ENCODE measurements at places on chromosomes 7 and 10.

GRCh38 chr7:143068446-143068845 is 16.3 kb downstream of the OR6V1 start:
- no peak for DNase-seq

DNA sequence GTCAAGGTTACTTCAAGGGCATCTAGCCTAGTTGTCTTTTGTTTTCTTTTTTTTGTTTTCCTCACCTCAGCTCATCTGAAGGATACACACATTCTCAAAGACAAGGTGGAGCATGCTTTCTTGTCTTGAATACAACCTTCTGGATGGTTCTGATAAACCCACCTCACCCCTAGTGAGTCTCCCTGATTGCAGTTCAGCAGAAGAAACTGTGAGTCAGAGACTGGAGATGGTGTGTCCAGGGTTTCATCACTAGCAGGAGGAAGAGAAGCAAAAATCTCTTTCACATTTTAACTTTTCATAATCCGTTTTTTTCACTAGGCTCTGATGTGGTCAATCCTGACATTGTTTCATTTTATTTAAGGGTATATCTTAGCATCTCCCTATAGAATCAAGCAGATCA is 143.0 kb upstream of the NRBF2 start:
- no peak for DNase-seq

GRCh38 chr10:3635697-3636096 is 149.3 kb downstream of the KLF6 start:
- no peak for DNase-seq

GRCh38 chr10:98425511-98426352 is 10.8 kb upstream of the PYROXD2 start:
- no peak for DNase-seq

GRCh38 chr7:148722340-148723165 is 23.9 kb downstream of the CUL1 start:
- no peak for DNase-seq

DNA sequence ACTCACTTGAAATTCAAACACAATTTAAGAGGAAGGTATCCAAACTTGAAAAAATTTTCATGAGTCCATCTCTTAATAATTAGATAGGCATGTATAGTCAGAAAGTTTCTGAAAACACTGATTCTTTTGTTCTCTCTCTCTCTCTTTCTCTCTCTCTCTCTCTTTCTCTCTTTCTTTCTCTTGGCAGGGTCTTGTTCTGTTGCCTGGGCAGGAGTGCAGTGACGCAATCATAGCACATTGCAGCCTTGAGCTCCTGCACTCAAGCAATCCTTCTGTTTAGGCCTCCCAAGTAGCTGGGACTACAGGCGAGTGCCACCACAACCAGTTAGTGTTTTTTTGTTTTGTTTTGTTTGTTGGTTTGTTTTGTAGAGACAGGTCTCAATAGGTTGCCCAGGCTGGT is 59.3 kb downstream of the PRTFDC1 start:
- DNase-seq = no peak

DNA sequence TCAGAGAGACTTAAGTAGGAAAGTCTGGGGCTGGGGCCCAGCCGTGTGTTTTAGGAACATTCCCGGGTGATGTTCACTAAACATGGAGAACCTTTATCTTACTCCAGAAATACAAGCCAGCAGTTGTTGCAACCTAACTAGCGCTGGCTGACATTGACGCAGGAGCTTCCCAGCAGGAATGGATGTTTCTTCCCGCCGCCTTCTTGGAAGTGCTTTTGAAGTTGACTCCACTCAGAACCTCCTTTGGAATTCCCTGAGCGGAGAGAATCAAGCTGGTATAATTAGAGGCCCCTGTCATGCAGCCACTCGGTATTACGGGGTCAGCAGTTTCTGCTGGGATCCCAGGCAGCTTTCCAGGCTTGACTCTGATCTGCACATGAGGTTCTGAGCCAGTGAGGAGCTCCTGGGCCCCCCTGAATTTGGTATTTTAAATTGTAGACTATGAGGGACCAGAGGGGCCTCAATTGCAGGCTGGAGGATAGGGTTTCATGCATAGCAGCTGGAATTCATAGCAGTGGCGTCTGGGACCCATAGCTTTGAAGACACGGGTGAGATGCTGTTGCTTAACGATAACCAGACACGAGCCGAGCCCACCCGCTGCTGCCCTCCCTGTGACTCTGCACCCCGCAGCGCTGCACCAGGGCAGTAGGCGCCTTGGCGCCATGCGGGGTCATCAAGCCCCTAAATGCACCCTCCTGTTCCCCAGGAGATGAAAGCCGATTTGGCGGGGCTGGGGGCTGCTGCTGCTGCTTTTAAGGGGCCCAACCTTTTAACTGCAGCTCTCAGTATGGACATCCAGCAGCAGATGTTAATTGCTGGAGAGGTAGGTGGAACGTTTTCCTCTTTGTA is 61.8 kb downstream of the EEPD1 start:
- DNase-seq = no peak

GRCh38 chr10:105596749-105597148 is 955.7 kb downstream of the SORCS3 start:
- DNase-seq = no peak

DNA sequence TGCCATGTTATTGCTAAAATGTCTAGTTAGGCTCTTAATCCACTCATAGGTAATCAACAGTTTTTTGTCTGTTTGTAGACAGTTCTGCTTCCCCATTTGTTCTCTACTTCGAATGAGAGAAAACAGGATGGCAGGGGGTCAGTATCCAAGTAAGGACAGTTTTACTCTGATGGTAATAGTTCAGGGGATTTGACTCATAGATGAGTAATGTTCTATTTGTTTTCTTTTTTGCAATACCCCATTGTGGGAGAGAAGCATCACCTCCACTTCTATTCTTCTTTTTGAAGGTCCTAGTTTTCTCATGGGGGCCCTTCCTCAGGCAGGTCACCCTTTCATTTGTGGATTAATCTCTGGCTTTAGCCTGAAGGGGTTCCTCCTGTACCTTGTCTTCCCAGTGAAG is 13.9 kb downstream of the PCLO start:
- no peak for DNase-seq

DNA sequence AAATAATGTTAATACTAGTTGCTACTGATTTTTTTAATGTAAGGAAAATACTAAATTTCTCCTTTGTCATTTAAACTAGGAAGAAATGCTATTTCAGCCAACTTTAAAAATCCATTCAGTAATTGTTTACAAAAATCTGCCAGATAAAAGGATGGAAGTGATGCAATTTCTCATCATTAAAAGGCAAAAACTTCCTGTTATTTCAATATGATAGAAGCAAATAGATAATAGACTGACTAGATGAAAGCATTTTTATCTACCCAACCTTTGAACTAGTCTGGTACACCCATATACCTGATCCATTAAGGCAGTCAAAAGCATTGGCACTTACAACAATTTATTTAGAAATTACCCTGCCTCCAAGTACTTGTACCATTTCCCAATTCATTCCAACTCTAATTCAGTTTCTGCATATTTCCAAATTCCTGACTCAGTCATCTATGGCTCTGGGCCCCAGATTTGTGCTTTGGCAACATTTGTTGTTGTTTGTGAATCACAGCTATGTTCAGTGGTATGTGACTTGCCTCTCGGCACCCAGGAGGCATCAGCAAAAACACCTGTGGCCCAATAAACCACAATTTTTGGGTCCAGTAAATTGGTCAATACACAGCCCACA is 482.6 kb upstream of the SEMA3A start:
- no peak for DNase-seq

GRCh38 chr10:56895306-56895705 is 534.2 kb upstream of the ZWINT start:
- no peak for DNase-seq

DNA sequence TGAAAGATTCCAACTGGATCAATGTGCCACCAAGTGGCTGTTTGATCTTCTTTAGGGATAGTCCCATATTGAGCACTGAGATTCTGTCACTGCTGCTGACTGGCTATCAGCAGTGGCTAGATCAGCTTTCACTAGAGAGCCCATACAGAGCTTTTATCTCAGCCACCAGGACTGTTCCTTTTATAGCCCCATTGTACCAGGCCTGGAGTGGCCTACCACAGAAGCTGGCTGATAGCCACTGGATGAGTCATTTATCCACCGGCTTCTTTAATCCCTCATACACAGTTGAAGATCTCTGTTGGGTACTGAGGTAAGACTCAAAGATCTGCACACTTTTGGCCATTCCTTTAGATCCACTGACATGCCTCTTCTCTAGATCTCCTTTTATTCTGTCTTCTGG is 1101.1 kb downstream of the SORCS3 start:
- DNase-seq = no peak

DNA sequence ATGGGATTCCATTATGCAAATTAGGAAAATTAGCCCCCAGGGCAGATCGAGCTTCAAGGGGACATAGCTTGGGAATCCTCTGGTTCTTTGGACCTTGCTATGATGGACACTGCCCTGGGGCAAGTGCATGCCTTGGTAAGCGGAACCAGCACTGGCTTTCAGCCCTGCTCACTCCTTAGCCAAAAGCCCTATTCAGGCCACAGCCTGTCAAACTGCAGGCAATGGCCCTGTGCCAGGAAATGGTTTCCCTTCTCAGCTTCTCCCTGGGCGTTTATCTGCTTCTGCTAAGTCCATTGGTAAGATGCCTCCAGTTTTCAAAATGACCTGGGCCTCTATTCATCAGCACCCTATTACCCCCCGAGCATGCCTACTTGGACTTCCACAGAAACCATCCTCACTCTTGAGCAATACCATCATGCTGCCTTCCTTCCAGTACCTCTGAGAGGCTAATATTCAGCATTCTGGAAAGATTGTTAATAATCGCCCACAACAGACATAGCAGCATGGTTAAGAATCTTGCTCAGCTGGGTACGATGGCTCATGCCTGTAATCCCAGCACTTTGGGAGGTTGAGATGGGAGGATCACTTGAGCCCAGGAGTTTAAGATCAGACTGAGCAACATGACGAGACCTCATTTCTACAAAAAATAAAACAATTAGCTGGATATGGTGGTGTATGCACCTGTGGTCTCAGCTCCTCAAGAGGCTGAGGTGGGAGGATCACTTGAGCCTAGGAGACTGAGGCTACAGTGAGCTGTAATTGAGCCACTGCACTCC is 918.6 kb upstream of the AUTS2 start:
- no peak for DNase-seq

- no peak for DNase-seq
Observed at GRCh38 chr10:37682617-37683016, 174.8 kb downstream of the ZNF248 start.

- no peak for DNase-seq
Observed at GRCh38 chr10:119769886-119770285, 44.0 kb downstream of the INPP5F start.

DNA sequence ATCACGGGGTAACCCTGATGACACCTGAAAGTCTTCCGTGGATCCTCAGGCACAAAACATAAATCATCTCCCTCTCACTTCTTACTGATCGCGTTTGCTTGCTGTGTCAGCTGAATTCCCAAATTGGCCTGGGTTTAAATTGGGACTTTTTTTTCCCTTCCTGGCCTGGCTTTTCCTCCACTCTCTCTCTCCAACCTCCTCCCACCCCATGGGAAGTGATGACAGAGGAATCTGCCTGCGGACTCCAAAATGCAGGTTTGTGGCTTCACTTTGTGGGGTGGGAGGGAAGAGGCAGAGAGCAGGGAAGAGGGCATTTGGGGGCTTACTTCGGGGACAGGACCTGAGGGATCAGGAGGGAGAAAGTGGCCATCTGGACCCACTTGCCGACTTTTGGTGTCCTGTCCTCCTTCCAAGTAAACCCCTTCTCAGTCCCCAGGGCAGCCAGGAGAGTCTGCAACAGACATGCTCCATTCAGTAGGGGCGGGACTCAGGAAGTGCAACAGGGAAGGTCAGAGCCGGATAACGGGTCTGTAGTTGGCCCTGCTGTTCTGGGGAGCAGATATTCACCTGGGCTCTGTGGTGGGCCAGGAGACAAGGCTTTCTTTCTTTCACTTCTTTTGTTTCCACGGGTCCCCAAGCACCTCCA is 172.7 kb downstream of the PLXNA4 start:
- DNase-seq = no peak

- no peak for DNase-seq
Observed at GRCh38 chr10:82660986-82661385, 786.0 kb downstream of the NRG3 start.

DNA sequence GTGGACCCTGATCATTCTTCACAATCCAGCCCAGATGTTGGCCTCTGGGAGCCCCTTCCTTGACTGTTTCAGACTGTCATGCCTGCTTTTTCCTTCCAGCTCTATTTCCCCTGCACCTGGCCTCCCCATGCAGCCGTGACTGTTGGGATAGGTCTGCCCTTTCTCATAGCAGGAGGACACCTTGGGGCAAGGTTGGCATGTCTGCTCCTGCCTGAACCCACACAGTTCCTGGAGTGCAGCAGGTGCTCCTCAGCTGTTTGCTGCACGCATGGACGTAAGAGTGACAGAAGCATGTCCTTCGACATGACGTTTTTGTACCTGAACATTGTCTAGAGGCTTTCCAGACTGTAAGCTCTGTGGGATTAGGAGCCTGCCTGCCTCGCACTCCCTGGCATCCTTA is 24.0 kb downstream of the POR start:
- DNase-seq = no peak

GRCh38 chr10:129500617-129501339 is 33.7 kb downstream of the MGMT start:
- DNase-seq = no peak

DNA sequence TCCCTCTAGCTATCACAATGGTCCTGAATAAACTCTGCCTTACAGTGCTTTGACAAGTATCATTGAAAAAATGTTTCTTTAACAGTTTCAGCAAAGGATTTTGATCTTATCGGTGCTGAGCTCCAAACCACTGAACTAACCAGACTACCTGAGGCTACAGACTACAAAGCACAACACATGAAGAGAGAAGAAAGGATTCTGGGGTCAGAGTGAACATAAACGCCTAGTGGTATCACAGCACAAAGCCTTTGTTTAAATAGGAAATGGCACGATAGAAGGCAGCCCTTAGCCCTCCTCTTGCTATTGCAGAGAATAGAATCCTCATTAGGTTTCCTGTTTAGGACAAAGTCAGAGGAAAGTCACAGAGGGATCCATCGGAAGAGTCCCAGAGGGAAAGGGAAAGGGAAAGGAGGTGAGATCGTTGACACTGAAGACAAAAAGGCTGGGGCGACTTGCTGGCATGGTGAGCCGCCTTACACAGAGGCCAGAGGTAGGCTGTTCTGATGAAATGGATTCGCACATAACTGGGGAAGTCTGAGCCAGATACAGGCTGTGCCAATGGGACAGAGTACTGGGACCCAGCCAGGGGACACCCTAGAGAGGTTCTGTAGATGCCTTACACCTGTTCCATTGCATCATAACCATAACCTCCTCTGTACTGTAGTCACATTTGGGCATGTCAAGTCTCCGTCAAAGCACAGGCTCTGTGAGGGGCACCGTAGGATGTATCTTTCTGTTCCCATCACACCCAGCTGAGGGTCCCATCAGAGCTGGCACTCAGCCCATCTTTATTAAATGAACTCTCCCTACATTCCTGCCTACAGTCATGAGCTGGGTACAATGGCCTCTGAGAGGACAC is 71.5 kb downstream of the XPNPEP1 start:
- DNase-seq = no peak

- DNase-seq = no peak
Observed at GRCh38 chr10:131658476-131659110, 242.2 kb upstream of the PPP2R2D start.

- DNase-seq = no peak
Observed at GRCh38 chr7:120873401-120873800, 15.5 kb upstream of the TSPAN12 start.

Data from effector CD4-positive, alpha-beta T cell (primary cell).